Astrocyte (in vitro differentiated cells and primary cell): ENCODE measurements at places on chromosomes 5 and 9. TPM values are rescaled to one million over a fixed set of nuclear protein-coding genes. Genes with fewer than 3 reads are reported as not detected.

- no peaks in the 10 kb centered on the region for H3K27me3 ChIP-seq
- no peaks in the 10 kb centered on the region for H3K4me1 ChIP-seq
- no peaks in the 10 kb centered on the region for H3K36me3 ChIP-seq
- no peak overlapping the region for H3K27ac ChIP-seq
- DNase-seq, result peak; percentile 1
These were observed 407.6 kb downstream of the DNAH5 start for GRCh38 chr5:13536933-13537332.

The LRRC70 gene
- total RNA-seq, result 0.64 and 0.72 TPM in 2 replicates

The SPINK4 gene
- not detected in 2 replicates for total RNA-seq

DNA sequence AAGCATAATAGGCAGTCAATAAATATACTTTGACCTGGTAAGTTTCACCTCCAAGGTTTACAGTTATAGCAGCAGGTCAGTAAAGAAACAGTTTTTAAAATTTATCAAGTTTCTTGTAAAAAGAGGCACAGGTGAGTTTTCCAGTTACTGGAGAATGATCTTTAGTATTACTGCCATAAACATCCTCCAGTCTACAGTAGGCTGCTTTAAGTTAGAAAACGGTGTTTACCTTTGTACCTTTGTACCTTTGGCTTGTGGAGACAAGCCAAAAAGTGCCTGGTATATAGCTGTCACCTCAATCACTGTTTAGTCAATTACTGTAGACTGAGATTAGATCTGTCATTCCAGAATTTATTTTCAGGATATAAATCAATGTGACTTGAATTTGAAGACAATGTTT lies 42.7 kb upstream of the SRFBP1 start:
- H3K4me1 ChIP-seq, result no peaks in the 10 kb centered on the region
- no peak overlapping the region for H3K27ac ChIP-seq
- no peaks in the 10 kb centered on the region for H3K27me3 ChIP-seq
- H3K36me3 ChIP-seq, result no peaks in the 10 kb centered on the region

DNA sequence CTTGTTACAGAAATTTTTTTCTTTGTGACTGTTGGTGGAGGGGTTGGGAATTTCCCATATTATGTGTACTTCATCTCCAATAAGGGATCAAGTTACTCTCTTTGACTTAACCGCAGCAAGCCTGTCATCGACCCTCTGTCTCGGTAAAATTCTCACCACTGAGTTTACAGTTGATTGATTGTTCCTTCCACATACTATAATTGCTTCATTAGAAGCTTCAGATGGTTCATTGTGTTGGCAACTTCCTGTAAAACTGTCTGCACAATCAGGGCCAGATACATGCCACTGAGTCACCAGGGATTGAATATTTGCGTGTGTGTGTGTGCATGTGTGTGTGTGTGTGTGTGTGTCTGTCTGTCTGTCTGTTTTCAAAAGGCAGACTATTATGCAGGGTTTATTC lies 176.6 kb downstream of the ZNF462 start:
- H3K27ac ChIP-seq, result no peak overlapping the region
- H3K4me3 ChIP-seq, result no peak overlapping the region
- H3K4me1 ChIP-seq, result peaks cover 4% of the 10 kb centered on the region
- peaks cover 1% of the 10 kb centered on the region for H3K27me3 ChIP-seq
- peak; percentile 97 for DNase-seq

- no peaks in the 10 kb centered on the region for H3K36me3 ChIP-seq
- H3K27ac ChIP-seq, result no peak overlapping the region
- peaks cover 3% of the 10 kb centered on the region for H3K27me3 ChIP-seq
- H3K4me3 ChIP-seq, result no peak overlapping the region
These were observed 36.4 kb upstream of the TBC1D2 start for GRCh38 chr9:98291820-98292219.

- peaks cover 21% of the 10 kb centered on the region for H3K4me1 ChIP-seq
- DNase-seq, result peak; percentile 71
- H3K27ac ChIP-seq, result peak overlapping the region; percentile 74
These were observed 18.6 kb downstream of the SLC6A7 start for GRCh38 chr5:150208187-150209098.

- peaks cover 18% of the 10 kb centered on the region for H3K36me3 ChIP-seq
- H3K4me1 ChIP-seq, result peaks cover 21% of the 10 kb centered on the region
- no peaks in the 10 kb centered on the region for H3K27me3 ChIP-seq
- no peak for DNase-seq
- peak overlapping the region; percentile 70 for H3K4me3 ChIP-seq
These were observed 324 bp downstream of the LPCAT1 start for GRCh38 chr5:1523480-1523792.

The TXNDC8 gene
- total RNA-seq, result not detected in 2 replicates

The CDKN2B-AS1 gene
- 2.3 TPM in 2 replicates for total RNA-seq

DNA sequence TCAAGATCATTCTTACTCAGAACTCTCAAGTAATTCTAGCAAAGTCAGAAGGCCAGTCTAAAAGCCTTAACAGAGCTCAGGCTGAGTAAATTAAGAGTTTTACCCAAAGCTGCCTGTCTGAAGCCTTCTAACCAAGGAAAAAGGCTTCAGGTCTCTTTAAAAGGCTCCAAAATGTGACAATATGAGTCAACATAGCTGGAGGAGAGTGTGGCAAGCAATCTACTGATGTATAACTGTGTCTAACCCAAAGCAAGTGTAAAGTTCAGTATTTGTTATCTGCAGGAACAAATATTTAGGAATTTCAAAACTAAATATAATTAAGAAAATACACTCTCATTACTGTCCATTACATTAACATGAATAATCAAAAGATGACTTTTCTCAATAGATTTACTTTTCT lies 11.0 kb downstream of the ZBTB5 start:
- no peaks in the 10 kb centered on the region for H3K4me1 ChIP-seq
- no peak overlapping the region for H3K4me3 ChIP-seq
- no peaks in the 10 kb centered on the region for H3K36me3 ChIP-seq
- DNase-seq, result no peak
- H3K27me3 ChIP-seq, result no peaks in the 10 kb centered on the region
- H3K27ac ChIP-seq, result no peak overlapping the region

DNA sequence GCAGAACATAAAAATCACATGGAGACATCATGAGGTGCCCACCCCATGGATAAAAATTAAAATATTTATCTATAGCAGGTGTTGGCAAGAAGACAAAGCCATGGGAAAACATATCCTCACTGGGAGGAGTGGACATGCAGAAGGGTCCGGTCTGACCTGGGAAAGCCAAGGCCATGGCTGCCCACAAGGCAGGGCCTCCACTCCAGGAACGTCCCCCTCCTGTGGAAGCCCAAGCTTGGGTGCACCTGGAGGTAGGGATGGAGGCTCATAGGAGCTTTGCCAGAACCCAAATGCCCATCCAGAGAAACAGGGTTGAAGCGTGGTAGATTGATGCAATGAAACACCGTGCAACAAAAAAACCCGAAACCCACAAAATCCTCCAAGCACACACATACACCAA lies 81.4 kb upstream of the COL5A1 start:
- H3K4me1 ChIP-seq, result peaks cover 13% of the 10 kb centered on the region
- no peak overlapping the region for H3K4me3 ChIP-seq
- no peaks in the 10 kb centered on the region for H3K36me3 ChIP-seq
- DNase-seq, result no peak
- H3K27me3 ChIP-seq, result no peaks in the 10 kb centered on the region

- H3K4me3 ChIP-seq, result no peak overlapping the region
- H3K36me3 ChIP-seq, result no peaks in the 10 kb centered on the region
- peak overlapping the region; percentile 38 for H3K27ac ChIP-seq
These were observed 559.2 kb downstream of the PSAT1 start for GRCh38 chr9:78856144-78856543.

The FOXD4L3 gene
- total RNA-seq, result not detected in 2 replicates

The FOXI1 gene
- total RNA-seq, result not detected in 2 replicates

DNA sequence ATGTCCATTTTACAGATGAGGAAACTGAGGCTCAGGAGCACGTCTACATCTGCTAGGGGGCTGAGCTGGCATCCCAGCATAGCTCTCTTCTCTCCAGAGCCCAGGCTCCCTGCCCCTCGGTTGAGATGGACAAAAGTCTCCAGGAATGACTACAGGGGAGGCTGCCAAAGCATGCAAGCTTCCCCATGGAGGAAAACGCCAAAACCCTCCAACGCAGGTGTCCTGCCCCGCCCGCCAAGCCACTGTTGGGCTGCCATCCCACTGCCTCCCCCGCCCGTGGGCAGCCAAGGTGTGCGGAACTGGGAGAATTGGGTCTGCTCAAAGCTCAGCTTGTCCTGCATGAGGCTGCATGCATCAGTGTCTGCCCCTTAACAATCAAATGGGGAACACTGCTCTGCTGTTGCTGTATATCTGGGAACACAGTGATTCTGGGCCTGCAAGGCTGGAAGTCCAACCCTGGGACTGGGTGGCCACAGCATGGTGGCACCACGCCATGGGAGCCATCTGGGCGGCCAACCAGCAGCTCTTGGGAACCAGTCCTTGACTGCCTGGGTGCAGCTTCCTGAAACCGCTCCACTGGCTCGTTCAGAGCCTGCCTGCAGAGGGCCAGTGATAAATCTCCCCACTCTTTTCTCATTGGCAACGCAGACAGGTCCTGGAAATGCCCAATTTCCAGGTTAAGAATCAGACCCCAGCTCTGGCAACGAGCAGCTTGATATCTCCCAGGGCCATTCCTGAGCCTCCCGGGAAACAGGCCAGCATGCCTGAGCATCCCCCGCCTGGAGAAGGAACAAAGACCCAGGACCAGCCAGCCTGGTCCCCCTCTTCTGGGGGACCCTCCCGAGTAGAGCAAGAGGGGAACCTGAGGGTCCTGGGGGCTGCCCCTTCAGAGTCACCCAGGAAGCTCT lies 3.5 kb downstream of the RALGDS start:
- H3K27ac ChIP-seq, result no peak overlapping the region
- H3K27me3 ChIP-seq, result no peaks in the 10 kb centered on the region
- peaks cover 61% of the 10 kb centered on the region for H3K4me1 ChIP-seq
- H3K36me3 ChIP-seq, result no peaks in the 10 kb centered on the region
- peak; percentile 48 for DNase-seq
- H3K4me3 ChIP-seq, result no peak overlapping the region

DNA sequence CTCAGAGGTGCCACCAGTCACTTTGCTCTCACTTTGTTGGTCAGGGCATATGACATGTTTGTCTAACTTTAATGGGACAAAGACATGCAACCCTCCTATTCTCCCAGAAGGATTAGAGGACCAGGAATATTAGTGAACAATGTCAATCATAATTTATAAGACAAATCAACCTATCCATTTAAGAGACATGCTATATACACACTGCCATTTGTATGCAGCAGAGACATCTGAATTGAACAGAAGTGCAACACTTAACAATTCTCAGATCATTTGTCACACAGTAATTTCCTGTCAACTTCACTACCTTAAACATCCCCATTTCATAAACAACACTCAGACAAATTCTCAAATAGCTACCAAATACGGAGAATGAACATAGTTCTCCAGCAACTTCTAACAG lies 273.6 kb upstream of the RGMB start:
- no peak for DNase-seq
- H3K27ac ChIP-seq, result no peak overlapping the region
- no peaks in the 10 kb centered on the region for H3K4me1 ChIP-seq
- no peak overlapping the region for H3K4me3 ChIP-seq
- no peaks in the 10 kb centered on the region for H3K36me3 ChIP-seq

GRCh38 chr5:72523960-72524582 lies 16.9 kb upstream of the ZNF366 start:
- H3K27ac ChIP-seq, result no peak overlapping the region
- H3K27me3 ChIP-seq, result no peaks in the 10 kb centered on the region

The POMT1 gene
- 29.0 and 34.8 TPM in 2 replicates for total RNA-seq

- no peaks in the 10 kb centered on the region for H3K36me3 ChIP-seq
- H3K4me3 ChIP-seq, result no peak overlapping the region
- DNase-seq, result no peak
- H3K4me1 ChIP-seq, result peaks cover 9% of the 10 kb centered on the region
These were observed 383.0 kb downstream of the EBF1 start for GRCh38 chr5:158716668-158717067.

DNA sequence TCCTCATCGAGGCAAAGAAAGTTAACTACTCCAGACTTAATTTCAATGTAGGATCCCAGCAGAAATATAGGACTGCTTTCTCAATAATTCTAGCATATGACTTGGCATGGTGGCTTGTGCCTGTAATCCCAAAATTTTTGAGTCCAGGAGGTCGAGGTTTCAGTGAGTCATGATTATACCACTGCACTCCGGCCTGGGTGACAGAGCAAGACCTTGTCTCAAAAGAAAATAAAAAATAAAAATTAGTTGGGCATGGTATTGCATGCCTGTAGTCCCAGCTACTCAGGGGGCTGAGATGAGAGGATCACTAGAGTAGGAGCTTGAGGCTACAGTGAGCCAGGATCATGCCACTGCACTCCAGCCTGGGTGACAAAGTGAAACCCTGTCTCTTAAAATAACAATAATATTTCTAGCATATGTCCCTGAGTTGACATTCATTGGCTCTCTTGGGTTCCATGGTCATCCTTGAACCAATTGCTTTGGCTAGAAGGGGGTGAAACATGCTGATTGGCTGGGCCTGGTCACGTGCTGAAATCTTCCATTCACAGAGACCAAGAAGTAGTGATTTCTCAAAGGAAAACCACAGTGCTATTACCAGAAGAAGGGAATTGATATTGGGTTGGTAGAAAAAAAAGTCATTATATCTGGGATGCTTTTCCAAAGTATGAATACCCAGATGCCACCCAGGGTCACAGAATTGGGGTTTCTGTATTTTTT lies 31.6 kb upstream of the GARNL3 start:
- no peak overlapping the region for H3K4me3 ChIP-seq
- DNase-seq, result no peak
- no peaks in the 10 kb centered on the region for H3K4me1 ChIP-seq
- no peaks in the 10 kb centered on the region for H3K27me3 ChIP-seq
- no peaks in the 10 kb centered on the region for H3K36me3 ChIP-seq
